Nephron progenitor cell (in vitro differentiated cells): ENCODE measurements at places on chromosomes 2 and 18.

DNA sequence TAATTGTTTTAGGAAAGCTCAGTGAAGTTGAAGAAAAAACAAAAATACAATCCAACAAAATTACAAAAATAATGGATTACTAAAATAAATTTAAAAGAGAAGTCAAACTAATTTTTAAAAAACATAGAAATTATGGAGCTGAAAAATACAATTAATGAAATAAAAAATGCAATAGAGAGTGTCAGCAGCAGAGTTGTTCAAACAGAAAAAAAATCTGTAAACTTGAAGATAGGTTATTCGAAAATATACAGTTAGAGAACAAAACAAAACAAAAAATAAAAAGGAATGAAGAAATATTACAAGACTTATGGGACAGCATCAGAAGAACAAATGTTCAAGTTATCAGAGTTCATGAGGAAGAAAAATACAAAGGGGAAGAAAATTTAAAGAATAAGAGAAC lies 114.7 kb downstream of the GULP1 start:
- no peak for DNase-seq

GRCh38 chr2:157302492-157303099 lies 23.0 kb downstream of the ERMN start:
- DNase-seq, result peak; percentile 31

DNA sequence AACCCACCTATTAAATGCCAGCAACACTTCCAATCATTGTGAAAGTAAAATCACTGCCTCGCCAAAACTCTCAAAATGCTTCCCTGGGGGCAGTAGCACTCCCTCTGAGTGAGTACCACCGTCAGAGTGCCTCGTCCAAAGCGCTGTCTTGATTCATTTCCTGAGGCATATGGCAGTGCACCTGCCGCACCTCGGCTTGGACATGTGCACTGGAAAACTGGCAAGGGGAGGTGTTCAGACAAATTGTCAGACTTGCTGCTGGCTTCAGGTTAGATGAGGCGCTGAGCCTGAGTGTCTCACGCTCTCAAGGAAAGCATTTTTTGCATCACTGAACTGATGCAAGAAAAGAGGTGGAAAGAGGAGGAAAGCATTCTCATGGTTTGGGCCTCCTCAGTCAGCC lies 132.8 kb downstream of the ATL2 start:
- DNase-seq, result no peak

GRCh38 chr2:217919204-217919603 lies 83.6 kb downstream of the TNS1 start:
- DNase-seq, result no peak
